ENCODE measurements at places on chromosomes 6 and 20. TPM values are rescaled to one million over a fixed set of nuclear protein-coding genes. Genes with fewer than 3 reads are reported as not detected.

Gene NNAT
- total RNA-seq = 4.0 TPM

Gene POPDC3
- 0.73 TPM for total RNA-seq

Gene TBX18
- total RNA-seq = 1.7 TPM

Gene ZNF311
- 2.9 TPM for total RNA-seq

Gene UNC5CL
- 9.7 TPM for total RNA-seq

Gene ZSCAN23
- 2.0 TPM for total RNA-seq

Gene PROKR2
- not detected for total RNA-seq

Gene SPEF1
- not detected for total RNA-seq

Gene DPPA5
- not detected for total RNA-seq

Gene FAXC
- total RNA-seq = 25.8 TPM

DNA sequence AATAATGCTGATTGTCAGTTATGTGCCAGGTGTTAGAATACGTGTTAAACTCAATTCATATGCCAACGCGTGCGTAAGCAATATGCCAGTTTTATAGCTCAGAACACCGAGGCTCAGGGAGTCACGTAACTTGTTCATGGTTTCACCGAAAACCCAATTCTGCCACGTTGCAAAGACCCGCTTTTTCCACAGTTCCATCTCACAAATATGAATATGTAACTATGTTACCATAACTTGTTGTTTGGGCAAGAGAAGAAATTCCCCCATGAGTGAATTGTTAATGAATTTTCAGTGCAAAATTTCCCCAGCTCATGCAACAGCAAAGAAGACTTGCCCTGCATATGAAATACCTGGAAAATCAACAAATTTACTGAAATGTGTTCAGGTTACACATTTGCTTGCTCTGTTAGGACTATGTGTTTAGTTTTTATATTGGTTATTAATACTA is 30.1 kb downstream of the SF3B5 start:
- no peak for DNase-seq

DNA sequence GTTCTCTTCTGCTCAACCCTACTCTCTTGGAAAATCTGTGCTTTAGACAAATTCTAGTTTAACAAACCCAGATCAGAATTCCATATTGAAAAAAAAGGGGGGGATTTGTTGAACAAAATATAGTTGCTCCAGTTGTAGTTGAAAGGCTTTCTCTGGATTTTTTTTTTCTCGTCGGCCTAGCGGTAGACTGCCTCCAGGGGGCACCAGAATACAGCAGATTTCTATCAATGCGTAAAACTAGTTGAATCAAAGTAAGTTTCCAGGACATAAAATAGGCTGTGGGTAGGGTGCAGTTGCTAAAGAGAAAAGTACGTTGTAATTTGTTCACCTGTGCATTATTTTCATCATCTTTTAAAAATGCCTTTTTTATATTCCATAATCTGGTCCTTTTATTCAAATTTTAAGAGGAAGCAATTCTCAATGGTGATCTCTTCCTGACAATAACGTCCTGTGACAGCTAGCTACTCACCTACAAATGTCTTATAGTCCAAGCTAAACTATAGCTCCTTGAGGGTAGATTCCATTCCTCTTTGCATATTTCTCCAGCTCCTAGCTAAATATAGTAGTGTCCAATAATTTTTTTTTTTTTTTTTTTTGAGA is 105.4 kb downstream of the PERP start:
- peak; percentile 91 for DNase-seq

DNA sequence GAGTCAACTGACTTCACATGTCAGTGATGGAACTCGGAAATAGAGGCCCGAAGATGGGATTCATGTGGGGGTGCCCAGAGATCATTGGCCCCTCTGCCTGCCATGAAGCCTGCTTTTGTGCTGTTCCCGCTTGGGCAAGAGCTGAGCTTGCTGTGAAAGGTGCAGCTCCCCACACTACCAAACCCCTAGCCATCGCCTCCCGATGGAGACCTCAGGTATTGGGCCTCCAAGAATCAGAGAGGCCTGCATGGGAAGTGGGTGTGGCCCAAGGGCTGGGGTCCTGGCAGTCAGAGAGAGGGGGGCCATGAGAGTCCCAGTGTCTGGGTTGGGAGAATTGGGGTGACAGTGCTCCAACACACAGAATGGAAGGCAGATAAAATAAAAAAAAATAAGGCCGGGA is 160.9 kb downstream of the SOD2 start:
- no peak for DNase-seq

DNA sequence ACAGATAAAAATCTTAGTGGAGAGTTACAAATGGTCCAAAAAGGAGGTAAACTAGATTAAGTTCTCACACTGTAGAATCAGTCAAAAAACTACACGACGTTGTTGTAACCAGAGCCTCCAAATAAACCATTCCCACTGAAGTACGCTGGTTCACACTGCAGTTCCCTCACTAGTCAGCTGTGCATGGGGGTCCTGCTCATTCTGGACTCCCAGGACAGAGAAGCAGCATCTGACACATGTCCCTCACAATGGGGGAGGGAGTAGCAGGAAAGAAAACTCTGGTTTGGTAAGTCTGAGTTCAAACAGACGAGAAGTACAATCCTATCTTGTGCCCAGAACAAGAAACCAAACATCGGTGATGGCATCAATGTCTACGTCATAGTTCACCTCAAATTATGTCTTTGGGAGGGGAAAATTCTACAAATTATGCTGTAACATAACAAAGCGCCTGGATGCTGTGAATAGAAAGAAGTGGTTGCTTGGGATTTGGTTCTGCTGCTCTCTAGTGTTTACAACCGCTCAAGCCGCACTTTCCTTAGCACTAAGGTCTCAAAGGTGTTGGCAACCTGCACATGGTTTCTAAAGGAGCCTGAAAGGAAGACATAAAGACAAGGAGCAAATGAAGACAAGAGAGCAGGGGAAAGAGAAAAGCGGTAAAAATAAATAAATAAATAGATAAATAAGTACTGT is 208.0 kb downstream of the GMDS start:
- DNase-seq = no peak

GRCh38 chr6:38080889-38081288 is 261.4 kb downstream of the ZFAND3 start:
- DNase-seq = no peak

GRCh38 chr20:23060629-23061028 is 11.2 kb upstream of the THBD start:
- DNase-seq = no peak

DNA sequence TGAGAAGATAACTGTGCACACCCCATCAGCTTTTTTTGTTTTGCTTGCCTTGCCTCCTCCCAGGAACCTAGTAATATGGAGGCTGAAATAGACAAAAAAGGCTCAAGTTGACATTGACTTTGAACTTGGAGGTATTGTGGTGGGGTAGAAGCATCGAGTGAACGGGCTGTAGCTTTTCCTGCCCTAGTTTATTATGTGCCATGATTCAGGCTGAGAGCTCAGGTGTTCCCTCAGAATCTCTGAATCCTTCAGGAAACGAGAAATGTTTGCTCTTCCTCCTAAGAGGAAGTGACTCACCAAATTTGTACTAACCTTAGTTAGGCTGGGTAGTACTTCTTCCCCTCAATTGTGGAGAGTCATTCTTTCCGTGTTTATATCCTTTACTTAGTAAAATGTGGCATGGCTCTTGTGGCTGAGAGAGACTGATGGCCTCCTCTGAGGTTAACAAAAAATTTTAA is 98.8 kb downstream of the SASH1 start:
- DNase-seq = no peak

DNA sequence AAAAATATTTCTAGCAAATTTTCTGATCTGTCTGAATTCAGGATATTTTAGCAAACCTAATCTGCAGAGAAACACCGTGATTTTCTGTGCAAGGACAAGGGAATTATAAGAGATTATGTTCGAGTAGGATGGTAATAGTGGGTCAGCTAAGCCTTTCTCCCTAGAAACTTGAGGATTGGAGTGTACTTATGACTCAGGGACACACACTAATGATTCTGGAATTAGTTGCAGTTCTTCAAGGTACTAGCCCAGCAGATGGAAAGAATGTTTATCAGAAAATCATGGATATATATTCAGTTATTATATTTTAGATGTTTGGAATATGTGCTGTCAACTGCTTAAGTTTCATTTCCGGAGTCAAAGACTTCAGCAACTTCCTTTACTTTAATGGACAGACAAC is 177.1 kb upstream of the MAP3K7 start:
- no peak for DNase-seq

DNA sequence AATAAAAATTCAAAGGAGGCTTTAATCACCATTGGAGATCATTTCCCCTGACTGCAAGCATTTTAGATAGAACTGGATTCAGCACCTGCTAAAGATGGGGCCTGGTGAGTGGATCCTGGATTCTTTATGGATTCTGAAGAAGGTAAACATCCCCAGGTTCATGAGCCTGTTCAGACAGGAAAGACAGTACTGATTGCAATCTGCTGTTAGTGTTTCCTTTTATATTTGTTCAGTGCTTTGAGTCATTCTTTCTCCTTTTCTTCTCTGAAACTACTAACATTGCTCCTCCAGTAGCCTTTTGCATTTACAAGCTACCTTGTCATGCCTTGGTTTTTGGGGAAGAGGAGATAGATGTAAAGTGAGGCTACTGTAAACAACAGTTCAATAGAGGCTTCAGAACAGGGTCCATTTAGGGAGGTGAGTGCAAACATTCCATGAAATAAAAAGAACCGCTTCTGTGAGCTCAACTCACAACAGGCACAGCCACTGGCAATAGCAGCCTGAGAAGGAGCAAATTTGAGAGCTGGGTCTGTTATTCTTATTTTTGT is 66.4 kb upstream of the PRL start:
- no peak for DNase-seq

DNA sequence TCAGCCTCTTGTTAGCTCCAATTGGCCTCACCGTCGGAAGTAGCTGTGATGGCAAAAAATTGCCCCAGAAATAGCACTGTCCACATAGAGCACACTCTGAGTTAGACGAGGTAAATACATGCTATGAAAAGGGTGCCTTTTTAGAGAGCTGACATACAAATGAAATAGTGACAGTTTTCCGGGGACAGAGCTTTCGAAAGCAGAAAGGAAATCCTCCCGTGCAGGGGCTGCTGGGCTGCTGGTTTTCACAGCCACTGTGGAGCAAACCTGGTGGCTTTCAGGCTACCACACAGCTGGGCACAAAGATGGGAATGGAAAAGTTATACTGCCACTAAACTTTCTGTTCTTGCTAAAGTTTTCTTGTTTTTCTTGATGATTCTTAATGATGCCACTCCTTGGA is 8.3 kb downstream of the SLPI start:
- DNase-seq = no peak

DNA sequence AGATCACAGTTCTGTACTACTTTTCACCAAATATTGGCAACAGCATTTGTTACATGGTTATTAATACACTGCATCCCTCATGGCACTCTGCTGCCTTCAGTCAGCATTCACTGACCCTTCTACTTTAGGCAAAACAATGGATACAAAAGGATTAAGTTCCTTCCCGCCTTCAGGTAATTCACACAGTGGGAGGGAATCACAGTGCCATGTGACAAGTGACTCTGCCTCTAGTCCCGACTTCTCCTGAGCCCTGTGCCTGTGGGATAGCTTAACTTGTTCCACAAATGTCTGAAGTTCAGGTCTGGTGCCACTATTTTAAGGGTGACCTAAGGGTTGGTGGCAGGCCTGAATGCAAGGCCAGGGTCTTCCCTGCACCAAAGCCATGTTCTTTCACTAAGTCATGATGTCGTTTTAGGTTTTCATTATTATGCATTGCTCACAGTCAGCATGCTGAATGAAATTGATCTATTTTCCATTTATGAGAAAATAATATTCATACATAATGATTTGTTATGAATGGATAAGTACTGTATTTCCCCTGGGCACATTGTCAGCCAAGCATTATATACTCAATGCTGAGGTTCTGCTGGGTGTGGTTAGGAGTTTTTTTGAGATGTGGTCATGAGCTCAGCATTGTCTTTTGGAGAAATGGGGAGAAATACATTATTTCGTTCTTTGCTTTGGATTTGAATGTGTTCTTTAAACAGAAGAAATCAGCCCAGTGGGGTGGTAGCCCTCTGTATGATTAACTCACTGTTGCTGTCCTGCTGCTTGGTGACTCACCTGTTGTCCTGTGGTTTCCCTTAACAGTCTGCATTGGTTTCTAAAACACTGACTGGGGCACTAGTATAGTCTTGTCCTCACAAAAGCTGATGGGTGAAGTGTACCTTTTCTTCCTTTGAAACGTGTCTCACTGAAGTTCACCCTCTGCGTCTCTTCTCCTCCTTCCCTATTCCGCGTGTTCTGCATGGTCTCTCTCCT is 66.4 kb downstream of the AFDN start:
- DNase-seq = no peak

DNA sequence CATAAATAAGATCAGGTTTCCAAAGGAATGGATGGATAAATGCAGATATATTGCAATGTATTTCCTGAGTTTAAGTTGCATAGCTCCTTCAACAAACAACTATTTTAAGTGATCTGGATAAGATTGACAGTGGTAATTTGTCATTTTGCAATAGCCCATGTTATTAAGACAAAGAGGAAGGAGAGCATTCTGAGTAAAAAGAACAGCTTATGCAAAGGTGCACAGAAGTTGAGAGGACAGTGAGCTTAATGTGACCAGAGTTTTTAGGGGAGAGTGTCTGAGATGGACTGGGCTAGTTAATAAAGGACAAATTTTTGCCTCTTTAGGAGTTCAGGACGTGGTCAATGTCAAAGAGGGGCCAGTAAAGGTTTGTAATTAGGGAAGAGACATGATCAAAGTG is 48.8 kb upstream of the FBXO30 start:
- DNase-seq = no peak

- DNase-seq = no peak
Observed at GRCh38 chr6:95784019-95784418, 206.7 kb downstream of the MANEA start.

DNA sequence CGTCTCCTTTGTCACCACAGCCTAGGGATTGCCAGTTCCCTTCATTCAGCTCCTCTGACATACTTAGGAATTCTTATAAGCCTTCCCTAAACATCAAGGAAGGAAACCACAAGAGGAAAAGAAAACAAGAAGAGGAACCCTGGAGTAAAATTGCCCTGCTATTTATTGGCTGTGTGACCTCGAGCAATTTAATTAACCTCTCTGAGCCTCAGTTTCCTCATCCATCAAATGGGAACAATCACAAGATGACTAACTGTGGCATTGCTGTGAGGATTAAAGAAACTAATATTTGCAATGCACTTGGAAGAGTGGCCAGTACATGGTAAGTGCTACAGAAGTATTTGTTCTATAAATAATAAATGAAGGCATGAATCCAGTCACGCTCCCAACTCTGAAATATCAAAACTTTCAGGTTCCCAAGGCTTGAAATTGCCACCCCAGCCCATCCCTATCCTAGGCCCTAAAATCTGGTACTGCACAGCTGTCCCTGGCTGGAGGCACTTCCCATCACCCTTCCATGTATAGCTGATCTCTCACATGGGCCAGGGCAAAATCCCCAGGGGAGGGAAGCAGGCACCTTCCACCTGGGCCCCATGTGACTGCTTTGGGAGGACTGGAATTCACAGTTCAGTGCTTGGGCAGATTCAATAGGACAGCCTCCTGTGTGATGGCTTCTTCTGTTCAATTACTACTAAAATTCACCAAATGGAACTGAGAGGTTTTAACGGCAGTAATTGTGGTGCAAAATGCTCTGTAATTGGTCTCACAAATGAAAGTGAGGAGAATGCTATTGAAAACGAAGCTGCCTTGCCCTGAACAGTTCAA is 78.0 kb upstream of the MAFB start:
- no peak for DNase-seq

- DNase-seq = no peak
Observed at GRCh38 chr6:11972806-11973205, 39.3 kb upstream of the HIVEP1 start.

All from mucosa of descending colon (tissue), 3 donors.